ENCODE measurements at places on chromosomes 1 and 21.

DNA sequence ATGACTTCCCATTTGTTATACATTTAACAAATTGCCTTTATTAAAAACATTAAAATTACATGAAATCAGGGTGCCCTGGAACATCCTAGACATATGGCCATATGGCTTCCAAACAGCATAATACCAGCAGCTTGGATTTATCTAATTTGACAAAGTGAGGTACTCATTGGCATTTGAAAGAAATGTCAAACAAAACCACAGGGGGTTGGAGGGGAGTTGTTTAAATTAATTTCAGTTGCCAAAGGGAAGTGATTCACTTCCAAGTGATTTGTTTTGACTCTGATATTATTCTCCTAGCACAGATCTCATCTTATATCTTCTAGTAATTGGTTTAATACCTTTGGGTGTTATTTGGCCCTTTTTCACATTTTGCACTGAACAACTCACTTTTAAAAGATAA is 24.5 kb upstream of the POU2F1 start:
- DNase-seq: peak; percentile 62

GRCh38 chr1:119647734-119648619 is at the start of gene ZNF697:
ZNF697 (minus strand) TSS chr1:119648266; CDS start chr1:119626100, 22,166 bp downstream.
- DNase-seq: peak; percentile 98

DNA sequence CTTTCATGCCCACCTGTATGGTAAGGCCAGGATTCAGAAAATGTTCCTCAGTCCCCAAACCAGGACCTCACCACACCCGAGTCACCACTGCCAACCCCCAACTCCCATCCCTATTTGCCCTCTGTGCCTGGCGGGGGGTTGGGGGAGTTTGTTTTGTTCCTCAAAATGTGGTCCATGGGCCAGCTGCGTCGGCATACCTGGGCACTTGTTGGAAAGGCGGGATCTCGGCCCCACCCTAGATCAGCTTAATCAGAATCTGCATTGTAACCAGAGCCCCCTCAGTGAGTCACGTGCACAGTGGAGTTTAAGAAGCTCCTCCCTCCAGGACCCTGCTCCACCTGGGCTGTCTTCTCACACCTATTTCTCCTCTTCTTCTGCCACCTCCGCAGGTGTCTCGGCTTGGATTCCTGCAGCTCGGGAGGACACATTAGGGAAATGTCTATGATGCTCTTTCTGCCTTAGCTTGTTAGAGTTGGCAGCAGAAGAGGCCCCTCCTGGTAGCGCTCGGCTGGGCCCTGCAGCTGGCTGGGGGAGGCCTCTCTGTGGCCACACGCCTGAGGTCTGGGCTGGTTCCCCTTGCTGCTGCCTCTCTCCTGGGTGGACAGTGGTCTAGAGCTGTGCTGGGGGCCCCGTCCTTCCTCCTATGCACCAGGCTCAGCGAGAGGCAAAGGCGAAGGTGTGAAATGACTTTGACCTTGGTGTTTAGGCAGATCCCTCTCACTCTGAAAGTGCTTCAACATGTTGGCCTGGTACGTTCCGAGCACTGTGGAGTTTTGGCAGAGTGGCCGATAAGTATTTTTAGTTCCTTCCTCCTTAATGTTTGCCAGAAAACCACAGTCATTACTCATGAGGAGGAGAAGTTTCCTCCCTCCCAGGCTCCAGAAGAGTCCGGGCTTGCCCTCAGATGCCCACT is 41.8 kb upstream of the CAMTA1 start:
- peak; percentile 70 for DNase-seq

DNA sequence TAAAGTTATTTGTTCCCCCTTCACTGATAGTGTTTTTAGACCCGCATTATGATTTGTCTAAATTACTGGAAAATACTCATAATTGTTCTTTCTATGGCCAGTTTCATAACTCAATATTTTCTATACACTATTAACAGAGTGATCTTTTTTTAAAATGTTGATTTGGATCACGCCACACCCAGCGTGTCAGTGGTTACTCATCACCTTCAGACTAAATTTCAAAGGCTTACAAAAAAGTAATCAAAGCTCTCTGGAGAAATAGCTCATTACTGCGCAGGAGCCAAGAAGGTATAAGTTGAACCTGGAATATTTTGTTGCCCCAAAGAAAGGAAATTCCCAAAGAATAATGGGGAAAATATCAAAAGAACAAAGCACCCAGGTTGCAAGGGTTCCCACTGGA is 104.9 kb downstream of the EVI5 start:
- DNase-seq: no peak

- no peak for DNase-seq
These were observed 6.5 kb downstream of the EVI5 start for GRCh38 chr1:92778376-92778775.

DNA sequence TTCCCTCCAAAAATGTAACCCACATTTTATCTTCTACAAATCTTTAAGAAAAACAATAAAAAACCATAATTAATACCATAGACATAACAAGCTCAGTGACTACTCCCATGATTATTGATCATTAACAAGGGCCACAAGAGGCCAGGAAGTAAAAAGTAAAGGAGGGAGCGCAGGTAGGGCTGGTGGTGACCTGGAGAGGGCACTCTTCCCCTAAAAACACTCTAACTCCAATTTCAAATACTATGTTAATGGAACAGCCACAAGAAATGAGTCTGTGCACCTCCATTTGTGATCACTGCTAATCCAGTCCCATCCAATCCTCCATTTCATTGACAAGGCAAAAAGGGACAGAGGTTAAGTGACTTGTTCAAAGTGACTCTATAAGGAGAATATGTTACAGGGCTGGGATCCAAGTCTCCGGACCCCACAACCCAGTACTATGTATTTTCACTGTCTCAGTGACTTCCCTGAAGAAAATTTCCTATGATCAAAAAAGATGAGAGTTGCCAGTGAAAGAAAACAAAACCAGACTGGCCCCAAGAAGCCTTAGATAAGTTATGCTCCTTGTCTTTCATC is 41.2 kb upstream of the CFAP298 start:
- peak; percentile 34 for DNase-seq

DNA sequence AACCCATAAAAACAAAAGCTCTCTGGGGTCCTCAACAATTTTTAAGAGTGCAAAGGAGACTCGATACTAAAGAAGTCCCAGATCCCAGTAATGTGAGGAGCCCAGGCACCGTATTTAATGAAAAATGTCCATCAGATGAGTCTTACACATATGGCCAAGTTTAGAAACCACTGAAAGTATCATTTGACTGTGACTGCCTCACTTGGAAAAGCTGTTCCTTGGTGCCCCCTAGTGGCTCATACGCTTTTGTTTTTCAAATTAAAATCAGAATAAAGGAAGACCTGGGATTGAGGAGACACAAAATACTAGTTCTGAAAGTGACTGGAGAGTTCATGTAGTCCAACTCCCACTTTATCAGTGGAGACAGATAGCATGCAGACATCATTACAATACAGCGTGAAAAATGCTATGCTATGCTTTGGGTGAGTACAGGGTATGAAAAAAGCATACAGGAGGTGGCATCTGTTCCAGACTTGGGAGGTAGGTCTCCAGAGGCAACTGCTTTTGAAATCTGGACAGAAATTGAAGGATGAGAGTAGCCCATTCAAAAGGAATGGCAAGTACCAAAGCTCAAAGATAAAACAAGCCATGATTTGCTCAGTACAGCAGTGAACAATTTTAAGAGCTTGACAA is 33.8 kb downstream of the GDAP2 start:
- peak; percentile 91 for DNase-seq

GRCh38 chr21:42765656-42766055 is 112.2 kb downstream of the PDE9A start:
- no peak for DNase-seq

GRCh38 chr1:112359961-112360767 is 35.9 kb upstream of the CTTNBP2NL start:
- peak; percentile 26 for DNase-seq

DNA sequence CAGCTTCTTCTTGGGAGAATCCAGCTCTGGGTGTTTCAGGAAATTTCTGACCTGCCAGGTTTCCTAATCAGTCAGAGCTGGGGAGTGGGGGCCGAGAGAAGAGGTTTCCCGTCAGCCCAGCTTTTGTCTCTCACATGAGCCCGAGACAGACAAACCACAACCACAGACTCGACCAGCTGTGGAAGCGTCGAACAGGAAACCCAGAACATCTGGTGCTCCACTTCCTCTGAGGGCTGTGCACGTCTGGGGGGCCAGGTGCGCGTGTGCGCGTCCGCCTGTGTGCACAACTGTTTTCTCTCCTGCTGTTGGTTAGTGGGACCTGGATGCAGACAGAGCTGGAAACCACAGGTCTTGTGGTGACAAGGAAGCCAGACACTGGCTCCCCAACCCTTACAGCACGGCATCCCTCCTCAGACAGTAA is 113.0 kb upstream of the SLC25A33 start:
- DNase-seq: no peak

- no peak for DNase-seq
These were observed 369.9 kb downstream of the SIPA1L2 start for GRCh38 chr1:232260045-232260444.

DNA sequence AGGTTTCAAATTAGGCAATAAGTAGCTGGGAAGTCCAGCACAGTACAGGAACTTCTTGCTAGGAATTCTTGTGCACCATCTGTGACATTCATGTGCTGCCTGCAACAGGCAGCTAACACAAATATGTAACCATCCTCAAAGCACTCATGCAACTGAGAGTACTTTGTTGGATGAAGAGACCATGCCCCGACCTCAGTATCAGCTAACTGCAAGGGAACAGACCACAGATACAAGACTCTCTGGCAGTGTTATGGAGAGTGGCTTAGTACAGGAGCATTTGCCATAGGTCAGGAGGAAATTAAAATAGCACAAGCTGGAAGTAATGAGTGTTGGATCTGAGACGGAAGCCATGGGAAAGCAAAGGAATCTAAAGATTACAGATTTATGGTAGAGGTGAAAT is 123.6 kb downstream of the LRRC53 start:
- no peak for DNase-seq

DNA sequence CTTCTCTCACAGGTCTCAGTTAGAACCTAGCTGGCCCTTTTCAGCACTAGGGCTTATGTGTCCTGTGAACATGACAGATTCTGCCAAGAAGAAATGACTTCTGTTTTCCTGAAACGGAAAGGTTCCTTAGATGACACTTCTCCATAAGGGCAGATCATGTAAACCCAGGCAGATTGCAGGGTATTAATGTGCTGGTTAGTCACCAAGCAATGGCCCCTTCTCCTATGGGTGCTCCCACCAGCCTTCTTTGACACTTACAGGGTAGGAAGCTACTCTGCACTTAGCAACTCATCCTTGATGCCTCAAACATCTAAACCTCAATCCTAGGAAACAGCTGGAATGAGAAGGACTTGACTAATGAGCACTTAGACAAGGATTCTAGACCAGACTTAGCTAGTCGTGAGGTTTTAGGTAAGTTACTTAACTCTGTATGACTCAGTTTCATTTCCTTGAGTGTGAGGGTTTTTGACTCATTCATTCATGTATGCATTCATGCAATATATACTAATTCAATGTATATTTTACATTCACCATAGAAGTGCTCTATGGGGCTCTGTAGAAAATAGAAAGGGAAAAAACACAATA is 74.1 kb upstream of the PLXNA2 start:
- peak; percentile 51 for DNase-seq

DNA sequence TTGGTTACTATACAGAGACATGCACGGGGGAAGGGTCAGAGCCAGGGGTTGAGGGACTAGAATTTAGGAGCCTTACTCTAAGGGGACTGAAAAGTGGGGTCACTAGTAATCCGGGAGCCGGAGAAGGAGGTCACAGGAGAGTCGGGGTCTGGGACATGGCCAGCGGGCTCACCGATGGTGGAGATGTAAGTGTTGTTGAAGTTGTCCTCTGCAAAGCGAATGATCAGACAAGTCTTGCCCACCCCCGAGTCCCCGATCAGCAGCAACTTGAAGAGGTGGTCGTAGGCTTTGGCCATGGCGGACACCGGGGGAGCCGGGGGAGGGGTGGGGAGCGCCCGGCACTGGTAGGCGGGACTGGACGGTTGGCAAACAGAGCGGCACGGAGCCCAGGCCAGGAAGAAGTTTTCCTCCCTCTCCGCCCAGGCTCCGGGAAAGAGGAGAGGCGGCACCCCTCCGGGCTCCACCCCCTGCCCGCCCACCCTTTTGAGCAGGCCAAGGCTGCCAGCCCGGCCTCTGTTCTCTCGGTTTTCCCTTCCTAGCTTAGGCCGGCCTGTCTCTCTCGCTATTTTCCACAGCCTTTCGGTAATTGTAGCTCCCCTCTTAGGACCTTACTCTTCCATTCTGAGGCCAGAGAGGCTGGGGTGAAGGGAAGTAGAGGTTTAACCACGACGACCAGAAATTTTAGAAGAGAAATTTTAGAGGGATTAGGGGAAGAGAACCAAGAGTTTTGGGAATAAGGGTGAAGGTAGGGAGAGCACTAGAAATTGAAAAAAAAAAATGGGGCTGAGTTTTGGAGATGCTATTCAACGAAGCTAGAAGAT is at the start of gene RAB13:
RAB13 (minus strand) TSS at position 399 of the 821 bp plus-strand sequence; CDS start at position 296, 103 bp downstream.
- peak; percentile 92 for DNase-seq

DNA sequence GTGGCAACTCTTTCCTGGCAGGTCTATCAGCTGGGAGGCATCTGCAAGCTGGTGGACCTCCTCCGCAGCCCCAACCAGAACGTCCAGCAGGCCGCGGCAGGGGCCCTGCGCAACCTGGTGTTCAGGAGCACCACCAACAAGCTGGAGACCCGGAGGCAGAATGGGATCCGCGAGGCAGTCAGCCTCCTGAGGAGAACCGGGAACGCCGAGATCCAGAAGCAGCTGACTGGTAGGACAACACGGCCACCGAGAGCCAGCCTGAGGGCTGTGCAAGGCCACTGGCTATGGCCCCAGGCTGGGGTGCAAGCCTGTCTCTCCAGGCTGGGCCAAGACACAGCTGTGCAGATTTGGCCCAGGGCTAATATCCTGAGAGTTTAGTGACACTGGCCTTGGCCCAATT is 34.2 kb downstream of the PKP1 start:
- no peak for DNase-seq

DNA sequence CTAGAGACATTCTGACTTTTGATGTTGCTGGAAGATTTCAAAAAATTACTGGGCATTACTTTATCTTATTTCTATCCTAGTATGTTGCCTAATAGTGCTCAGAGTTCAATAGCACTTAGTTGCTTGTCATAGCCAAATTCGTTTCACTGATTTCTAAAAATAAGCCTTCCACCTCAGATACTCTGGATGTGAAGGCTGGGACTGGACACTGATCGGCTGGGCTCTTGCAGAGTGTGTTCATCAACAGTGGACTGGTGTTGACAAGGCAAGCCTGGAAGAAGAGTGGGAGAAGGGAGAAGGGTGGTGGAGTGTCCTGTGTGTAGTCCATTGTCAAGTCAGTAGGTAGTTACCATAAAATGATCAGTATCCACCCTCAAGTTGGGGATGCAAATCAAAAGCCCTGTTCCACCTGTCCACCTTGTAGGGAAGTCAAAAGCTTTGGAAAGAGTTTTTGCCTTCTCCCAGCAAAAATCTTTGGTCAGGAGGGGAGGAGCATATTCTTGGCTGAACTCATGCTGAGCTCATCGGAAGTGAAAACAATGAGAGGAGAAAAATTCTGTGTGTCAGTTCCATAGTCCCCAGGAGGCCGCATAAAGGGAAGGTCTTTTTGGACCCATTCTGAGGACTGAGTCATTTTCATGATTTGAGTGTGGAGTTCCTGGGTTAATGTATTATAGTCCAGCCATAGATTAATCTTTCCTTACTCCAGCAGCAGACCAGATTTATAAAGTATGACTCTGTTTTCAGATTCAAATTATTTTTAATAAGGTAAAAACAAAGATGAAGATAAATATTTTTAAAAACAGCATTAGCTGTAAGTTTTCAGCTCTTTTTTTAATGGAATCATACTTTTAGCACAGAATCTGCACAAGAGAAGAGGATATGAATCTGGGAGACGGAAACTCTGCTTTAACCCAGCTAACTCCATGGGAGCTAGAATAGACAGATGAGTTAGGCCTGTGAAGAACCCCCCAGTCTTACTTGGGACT is 99.5 kb upstream of the BMP8A start:
- DNase-seq: peak; percentile 96
